AG20443 (cell line): ENCODE measurements at places on chromosomes 7 and 10.

DNA sequence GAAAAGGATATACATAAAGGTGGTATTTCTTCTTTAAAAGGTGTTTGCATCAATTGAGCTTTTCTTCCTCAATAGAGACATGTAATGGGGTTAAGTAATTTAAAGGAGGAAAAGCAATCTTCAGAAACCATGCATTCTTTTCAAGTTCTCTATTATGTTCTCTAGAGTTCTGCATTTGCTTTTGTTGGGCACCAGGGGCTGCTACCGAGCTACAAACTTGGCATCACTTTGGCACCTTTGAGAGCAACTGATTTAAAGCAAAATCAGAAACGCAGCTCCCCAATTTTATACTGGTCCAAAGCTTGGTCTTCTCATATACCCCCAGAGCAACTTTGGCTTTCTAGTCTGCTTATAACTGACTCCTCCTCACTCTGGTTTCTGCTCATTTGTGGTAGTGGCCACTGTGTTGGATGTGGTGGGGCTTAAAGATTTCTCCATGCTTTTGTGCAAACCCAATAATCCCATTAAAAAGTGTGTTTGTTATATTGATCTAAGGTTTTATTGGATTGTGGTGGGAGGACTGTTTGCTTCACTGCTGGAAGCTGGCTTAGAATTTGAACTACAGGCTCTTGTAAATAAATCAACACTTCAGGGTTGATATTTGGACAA is 712.1 kb downstream of the PHTF2 start:
- peak; percentile 63 for DNase-seq

GRCh38 chr7:151386301-151387160 is 23.3 kb downstream of the WDR86 start:
- no peak for DNase-seq

DNA sequence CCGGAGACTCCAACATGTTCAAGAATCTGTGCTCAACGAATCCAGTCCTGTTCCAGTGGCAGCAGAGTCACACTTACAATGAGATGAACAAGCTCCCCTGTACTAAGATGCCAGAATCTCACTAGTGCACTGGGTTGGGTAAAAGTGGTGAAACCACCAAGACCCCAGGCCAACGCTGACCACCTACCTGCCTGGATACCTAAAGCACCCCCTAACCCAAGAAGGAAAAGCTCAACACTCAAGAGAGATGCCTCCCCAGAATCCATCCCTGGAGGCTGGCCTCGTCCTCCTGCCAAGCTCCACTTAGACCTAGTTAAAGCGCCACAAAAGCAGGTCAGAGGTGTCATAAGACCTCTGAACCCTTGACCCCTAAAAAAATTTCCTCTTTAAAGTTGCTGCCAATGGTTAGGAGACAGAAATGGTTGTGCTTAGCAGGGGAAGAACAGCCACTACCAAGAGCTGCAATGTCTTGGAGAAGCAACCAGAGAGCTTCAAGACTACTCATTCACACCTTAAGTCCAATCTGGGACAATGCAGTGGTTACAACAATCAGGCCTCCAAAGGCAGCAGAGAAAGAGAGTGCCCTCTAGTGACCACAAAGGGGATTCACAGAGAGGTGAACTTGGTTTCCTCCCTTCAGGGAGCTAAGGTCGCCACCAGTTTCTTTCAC is 94.6 kb upstream of the MACROH2A2 start:
- peak; percentile 84 for DNase-seq

- no peak for DNase-seq
These were observed 39.7 kb upstream of the NMT2 start for GRCh38 chr10:15208221-15208620.

- DNase-seq = no peak
These were observed 77.0 kb upstream of the SLF2 start for GRCh38 chr10:100835810-100836209.

DNA sequence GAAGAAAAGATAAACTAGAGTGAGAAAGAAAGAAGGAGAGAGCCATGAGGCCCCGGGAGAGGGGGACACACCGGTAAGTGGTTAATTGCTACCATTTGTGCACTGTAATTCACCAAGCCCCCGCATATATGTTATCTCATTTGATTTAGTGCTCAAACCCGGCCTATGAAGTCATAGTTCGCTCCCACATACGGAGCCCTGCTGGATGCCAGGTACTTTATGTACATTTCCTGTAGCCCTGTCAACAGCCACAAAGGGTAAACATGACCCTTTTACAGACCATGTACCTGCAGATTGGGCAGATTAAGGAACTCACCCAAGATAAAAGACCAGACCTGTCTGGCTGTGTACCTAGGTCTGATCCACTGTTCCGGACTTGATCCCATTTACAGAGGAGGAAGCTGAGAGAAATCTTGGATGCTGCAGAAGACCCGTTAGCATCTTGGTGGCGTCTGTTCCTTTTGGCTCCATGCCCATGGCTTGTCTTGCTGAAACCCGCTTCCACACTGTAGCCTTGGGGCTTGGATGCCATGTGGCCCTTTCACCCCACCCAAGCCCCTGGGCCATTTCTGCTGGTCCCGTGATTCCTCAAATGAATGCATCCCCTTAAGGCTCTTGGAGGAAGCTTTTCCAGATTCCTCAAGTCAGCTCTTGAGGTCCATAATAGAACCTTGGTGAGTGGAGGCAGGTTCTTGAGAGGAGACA is 32.3 kb downstream of the FAM241B start:
- DNase-seq = no peak

DNA sequence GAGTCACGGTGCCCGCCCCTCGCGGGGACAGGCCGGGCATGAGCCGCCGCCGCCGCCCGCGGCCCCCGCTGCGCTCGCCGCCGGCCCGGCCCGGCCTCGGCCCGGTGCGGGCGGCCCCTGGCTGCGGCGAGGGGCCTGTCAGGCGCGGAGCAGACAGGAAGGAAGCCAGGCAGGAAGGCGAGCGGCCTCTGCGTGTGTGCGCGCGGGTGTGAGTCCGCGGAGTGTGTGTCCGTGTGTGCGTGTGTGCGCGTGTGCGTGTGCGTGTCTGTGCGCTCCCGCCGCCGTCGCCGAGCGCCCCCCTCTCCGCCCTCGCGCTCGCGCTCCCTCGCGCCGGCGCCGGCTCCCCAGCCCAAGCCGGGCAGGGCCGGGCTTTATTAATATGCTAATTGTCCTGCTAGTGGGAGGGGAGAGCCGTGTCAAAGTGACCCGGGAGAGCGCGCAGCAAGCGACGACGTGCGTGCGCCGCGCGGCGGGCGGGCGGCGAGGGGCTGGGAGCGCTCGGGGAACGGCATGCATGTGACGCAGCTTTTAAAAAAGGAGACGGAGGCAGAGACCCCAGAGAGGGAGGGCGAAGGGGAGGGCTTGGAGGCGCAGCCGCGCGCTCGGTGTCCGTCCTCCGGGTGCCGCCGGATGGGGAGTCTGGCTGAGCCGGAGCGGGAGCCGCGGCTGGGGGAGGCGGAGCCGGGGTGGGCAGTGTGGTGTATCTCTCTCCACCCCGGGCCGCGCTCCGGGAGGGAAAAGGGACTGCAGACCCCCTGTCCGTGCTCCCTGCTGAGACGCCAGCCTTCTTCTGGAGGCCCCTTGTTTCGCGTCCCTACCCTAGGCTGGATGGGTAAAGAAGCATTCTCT is at the start of gene LDB1:
TSS of gene LDB1 (minus strand) at position 227 of the 849 bp plus-strand sequence. CDS start 258 bp downstream, outside the sequence.
- DNase-seq = peak; percentile 86

- no peak for DNase-seq
These were observed 125.1 kb downstream of the TFPI2 start for GRCh38 chr7:93765475-93765874.

DNA sequence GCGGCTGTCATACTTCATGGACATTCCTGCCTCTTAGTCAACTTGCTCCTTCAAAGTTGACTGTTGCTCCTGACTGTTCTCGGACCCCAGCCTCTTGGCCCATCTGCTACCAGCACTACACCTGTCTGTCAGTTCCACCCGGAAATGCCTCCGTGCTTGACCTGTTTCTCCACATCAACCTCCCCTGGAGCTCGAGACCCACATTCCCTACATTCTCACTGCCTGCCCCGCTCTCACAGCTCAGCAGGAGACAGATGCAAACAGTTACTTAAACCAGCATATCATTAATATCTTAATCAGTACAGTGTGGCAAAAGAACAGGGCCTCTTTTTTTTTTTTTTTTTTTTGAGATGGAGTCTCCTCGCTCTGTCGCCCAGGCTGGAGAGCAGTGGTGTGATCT is 174.3 kb downstream of the NRP1 start:
- DNase-seq = no peak

GRCh38 chr7:100431286-100431735 is 1.7 kb downstream of the MEPCE start:
- DNase-seq = no peak

GRCh38 chr10:75959209-75959608 is 527.8 kb downstream of the LRMDA start:
- peak; percentile 91 for DNase-seq

GRCh38 chr7:84294847-84295455 is 100.4 kb upstream of the SEMA3A start:
- DNase-seq = peak; percentile 24

DNA sequence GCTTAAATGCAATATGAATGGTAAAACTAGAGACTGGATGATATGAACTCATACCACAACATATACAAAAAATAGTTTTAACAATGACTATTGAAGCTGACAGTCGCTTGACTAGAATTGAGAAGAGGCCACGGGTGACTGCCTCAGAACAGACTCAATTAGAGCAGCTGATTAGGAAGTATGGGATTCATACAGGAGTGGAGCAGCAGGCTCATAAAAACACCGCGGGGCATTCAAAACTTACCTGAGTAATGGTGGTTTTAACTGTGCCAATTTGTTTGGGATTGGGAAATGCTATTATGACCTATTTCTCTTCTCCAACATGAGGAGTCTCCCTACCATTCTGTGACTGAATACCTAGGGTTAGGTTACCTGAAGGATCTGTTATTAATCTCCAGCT is 2.1 kb downstream of the CADPS2 start:
- no peak for DNase-seq

DNA sequence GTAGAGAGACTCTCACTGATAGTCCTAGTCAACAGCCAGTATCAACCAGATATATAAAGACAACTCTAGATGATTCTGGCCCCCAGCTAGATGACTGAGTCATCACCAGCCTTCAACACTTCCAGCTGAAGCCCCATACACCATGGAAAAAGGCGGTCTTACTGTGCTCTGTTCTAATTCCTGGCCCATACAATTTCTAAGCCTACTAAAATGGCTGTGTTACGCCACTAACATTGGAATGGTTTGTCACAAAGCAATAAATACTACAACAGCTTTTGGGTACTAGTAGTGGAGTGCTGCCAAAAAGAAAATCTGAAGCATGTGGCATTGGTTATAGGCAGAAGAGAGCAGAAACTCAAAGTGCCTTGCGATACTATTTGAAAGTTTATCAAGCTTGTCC is 13.0 kb upstream of the TES start:
- peak; percentile 56 for DNase-seq

GRCh38 chr10:73206385-73206784 is 38.5 kb downstream of the FAM149B1 start:
- no peak for DNase-seq

DNA sequence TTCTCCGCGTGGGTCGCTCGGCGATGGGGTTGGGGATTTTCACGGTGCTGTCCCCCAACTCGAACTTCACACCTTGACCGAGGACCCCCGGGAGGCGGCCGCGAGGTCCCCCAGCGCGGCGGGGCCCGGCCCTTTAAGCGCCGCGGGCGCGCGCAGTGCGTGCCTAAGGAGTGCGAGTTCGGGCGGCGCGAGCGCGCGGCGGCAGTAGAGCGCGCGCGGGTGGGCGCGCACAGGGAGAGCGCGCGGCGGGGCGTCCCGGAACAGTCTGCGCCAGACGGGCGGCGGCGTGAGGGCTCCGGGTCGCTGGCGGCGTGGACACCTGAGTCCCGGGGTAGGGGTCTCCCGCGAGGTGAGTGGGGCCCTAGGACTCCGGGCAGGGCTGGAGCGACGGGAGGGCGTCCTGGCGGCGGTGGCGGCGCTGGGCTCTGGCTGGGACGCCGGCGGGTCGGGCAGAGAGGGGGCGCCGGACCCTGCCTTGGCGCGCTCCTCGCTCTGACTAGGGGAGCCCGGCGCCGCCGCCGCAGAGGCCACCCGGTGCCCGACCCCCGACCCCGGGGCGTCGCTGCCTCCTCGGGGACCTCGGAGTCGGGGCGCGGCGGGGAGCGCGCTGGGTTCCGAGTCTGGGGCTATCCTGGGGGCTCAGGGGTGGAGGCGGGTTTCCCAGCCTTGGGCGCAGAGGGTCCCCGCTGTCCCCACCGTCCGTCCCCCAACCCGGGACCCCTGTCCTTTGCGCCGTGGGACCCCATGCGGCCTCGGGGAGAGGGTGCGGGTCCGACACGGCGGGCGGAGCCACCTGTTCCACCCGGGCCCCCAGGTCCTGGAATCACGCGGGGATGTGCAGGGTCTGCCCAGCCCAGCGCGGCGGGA is at the start of gene PROSER2:
TSS of gene PROSER2 (plus strand) at position 235 of the 867 bp plus-strand sequence. CDS start 28,722 bp downstream, outside the sequence.
- peak; percentile 94 for DNase-seq

DNA sequence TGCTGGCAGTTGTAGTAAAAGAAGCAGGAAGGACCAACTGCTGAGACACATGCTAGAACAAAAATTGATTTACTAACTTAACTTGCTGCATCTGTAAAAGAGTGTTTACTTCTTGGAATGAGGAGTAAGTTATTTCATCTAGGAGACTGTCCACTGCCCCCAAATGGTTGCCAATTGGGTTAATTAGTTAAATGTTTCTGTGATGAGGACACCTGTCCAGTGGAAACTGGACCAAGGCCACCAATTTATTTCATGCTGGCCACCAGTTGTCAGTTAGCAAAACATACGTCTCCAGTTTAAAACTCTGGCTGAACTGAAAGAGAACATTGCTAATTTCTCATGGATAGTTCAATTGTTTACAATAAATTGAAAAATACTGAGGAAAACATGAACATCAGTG is 191.7 kb downstream of the PPP1R9A start:
- no peak for DNase-seq

GRCh38 chr10:45377858-45378257 is 3.8 kb downstream of the ALOX5 start:
- DNase-seq = no peak

- peak; percentile 2 for DNase-seq
These were observed 25.1 kb upstream of the ZNF273 start for GRCh38 chr7:64877714-64878610.

GRCh38 chr10:119680650-119681081 is 29.5 kb downstream of the BAG3 start:
- no peak for DNase-seq

GRCh38 chr10:110647136-110647430 is 2.9 kb downstream of the RBM20 start:
- DNase-seq = no peak

DNA sequence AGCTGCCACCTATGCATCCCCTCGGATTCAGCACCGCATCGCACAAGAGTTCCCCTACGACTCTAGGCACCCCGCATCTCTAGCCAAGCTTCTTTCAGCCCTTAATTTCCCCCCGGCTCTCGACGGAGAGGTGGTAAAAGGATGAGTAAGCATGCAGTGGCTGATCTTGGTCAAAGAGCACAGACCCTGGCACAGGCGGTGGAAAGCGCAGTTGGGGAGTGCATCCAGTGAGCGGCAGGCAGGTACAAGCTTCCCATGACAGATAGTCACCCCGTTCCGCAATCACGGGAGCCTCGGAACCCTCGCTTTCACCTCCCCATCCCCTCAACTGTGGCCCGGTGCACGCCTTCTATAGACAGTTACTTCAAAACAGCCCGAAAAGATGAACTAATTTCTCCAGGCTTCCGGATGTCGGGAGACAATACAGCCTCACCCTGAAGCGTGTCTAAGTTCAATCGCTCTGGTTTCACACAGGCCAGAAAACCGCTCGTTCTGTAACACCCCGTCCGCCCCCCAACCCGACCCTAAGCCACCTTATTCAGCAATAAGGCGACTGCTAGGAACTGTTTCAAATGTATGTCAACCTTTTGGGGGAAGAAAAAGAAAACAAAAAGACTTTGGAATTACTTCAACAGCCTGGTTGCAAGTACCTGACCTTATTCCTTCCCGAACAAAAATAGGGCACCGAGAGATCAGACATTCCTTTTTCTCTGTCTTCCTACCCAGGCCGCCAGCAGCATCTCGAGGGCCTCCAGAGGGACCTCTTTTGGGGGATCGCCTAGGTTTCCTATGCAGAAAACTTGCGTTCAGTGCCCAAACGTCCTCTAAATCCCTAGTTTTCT is 1.4 kb downstream of the RHEB start:
- DNase-seq = peak; percentile 25
